SK-MEL-5 (cell line): ENCODE measurements at places on chromosomes 6 and 20.

DNA sequence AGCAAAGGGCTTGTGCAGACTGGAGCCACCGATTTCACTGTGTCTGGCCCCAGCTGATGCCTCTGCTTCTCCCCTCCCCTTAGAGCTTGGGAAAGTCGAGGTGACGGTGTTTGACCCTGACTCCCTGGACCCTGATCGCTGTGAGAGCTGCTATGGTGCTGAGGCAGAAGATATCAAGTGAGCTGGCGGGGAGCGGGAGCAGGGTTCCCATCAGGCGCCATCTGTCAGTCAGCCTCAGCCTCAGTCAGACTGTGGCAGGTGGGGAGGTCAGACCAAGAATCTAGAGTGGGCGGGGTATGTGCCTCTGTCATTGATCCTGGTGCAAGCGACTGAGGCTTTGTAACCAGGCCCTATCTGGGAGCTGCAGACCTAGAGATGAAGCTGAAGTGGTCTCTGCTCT is 5.5 kb downstream of the ERGIC3 start:
- DNase-seq, result no peak

- no peak for DNase-seq
Observed at GRCh38 chr6:101605874-101606273, 212.4 kb downstream of the GRIK2 start.

- no peak for DNase-seq
Observed at GRCh38 chr6:44942201-44942600, 385.9 kb upstream of the RUNX2 start.

GRCh38 chr6:32108094-32108627 is 977 bp downstream of the TNXB start:
- DNase-seq, result no peak

DNA sequence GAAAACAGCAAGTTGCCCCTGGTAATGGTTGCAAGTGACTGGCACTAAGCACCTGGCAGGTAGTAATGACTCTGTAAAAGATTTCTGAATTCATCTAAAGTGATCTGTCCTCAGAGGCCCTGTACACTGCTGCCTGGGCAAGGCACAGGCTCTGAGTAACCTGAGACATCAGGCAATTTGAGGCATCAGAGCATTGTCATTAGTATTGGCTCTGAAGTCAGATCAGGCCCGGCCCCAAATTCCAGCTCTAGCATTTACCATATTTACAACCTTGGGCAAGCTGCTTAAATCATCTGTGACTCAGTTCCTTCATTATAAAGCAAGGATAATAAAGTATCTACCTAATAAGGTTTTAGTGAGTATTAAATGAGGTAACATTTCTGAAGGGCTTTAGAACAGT is 17.3 kb upstream of the TENT5A start:
- no peak for DNase-seq

DNA sequence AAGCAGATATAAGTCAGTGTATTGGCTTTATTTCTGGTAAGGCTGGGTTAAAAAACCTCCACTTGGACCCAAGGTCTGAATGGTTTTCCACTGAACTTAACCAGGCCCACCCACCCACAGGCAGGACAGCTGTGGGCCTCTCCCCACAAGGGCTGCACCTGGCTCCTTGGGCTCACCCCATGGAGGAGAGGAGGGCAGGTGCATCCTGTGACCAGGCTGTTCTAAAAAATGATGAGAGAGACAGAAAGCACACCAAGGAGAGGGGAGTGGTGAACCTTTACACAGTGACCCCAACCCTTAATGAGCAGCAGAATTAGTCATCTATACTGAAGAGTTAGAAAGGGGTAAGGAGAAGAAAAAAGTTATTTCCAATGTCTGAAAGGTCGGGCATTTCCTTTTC is 34.5 kb upstream of the DUSP22 start:
- no peak for DNase-seq

GRCh38 chr6:43544461-43544860 is 27.6 kb downstream of the POLR1C start:
- DNase-seq, result no peak

DNA sequence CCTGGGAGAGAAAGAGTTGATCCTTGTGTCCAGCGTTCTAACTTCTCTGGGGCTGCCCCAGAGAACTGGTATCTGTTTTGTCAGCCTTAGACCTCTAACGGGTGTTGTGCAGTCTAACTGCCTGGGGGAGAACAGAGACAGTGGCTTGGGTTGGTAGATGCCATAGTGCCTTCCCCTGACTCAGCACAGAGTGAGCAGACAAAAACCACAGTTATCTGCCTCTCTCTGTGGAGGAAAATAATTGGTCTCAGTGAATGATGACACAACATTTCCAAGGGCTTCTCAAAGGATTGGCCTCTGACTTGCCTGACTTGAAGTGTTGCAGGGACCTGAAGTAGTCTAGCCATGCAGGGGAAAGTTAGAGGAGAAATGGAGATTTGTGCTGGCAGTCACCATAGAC is 226.2 kb upstream of the MAN1A1 start:
- DNase-seq, result no peak

GRCh38 chr6:160355001-160355400 is 6.8 kb downstream of the SLC22A3 start:
- DNase-seq, result no peak

GRCh38 chr6:112235956-112236355 is 18.4 kb downstream of the LAMA4 start:
- DNase-seq, result no peak

DNA sequence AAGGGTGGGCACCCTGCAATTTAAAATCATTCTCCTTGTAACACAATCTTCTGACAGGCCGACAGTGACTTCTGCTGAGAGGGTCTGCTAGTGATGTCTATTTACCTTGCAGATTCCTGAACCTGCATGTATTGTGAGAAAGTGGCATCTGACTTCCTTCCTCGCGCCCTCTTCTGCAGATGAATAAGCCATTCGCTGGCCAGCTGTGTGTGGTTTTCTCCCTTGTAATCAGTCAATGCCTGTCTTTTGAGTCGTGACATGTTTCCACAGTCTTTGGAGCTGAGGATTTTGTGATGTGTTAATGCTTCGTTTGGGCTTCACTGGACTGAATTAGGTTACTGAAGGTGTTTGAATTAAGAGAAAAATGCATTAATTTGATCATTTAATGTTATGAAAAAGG is 125.3 kb downstream of the GRM1 start:
- DNase-seq, result peak; percentile 34

DNA sequence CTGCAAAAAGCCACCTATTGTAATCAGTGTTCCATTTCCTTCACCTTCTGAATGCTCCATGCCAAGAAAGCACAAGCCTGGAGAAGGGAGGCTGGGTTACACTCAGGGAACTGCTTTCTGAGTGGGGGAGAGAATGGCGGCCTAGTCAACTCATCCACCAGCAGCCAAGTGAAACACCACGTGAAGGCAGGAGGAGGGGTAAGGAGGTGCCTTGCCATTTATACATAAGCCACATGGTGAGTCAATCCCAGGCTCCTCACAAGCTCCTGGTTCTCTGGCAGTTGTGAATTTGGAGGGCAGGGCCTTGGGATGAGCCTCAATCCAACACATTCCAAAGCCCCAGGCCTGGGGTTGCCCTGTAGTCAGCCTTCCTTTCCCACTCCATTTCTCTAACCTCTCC is 149.4 kb downstream of the CD24 start:
- DNase-seq, result no peak

DNA sequence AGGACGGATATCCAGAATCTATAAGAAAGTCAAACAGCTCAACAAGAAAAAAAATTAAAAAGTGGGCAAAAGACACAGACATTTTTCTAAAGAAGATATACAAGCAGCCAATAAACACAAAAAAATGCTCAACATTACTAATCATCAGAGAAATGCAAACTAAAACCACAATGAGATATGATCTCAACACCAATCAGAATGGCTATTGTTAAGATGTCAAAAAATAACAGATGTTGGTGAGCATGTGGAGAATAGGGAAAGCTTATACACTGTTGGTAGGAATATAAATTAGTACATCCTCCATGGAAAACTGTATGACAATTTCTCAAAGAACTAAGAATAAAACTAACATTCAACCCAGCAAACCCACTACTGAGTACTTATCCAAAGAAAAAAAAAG is 23.3 kb upstream of the OSTM1 start:
- DNase-seq, result no peak

DNA sequence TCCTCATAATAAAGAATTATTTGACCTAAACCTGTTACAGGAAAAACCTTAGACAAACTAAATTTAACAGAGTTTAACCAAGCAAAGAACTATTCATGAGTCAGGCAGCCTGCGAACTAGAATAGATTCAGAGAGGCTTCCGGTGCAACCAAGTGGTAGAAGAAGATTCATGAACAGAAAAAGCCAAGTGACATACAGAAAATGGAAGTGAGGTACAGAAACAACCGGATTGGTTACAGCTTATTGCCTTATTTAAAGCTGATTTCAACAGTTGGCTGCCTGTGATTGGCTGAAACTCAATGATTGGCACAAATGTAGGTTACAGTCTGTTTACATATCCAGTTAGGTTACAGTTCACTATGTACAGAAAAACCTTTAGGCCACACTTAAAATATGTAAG is 10.1 kb downstream of the PPP1R3G start:
- no peak for DNase-seq

GRCh38 chr6:158232316-158233213 is 64.4 kb downstream of the GTF2H5 start:
- peak; percentile 51 for DNase-seq

DNA sequence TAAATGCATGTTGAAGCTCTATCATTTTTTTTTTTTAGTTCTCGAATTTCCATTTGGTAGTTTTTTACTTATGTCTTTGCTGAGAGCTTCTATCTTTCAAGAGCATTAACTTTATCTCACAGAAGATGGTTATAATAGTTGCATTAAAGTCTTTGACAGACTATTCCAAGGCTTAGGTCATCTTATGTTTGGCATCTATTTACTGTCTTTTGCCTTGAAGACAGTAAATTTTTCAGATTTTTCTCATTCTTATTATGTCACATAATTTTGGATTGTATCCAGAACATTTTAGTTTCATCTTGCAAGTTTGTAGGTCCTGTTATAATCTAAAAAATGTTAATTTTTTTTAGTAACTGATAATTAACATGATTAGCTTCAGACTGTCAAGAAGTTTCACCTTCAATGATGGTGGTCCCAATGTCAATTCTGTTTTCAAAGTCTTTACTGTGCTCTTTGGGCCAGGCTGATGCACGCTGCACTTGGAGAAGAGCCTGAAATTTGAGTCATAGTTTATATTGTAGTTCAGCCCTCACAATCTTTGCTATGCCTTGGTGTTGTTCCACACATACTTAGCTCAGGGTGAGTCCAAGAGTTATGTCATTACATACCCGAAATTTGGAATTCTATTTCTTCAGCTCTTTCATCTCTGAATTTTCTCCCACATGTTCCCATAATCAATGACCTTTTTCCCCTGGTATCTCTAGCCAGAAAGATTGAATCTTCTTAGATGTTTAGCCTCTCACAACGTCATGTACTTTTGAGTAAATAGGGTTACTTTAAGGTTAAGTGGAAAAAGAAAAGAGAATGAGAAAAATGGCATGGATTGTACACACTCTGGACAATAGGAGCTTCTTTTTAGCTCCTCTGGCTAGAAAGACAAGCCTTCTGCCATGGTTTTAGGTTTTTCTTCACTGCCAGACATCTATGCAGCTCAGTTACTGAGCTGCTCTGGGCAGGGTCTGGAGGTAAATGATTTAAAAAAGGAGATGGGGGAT is 110.3 kb upstream of the BTBD3 start:
- no peak for DNase-seq

DNA sequence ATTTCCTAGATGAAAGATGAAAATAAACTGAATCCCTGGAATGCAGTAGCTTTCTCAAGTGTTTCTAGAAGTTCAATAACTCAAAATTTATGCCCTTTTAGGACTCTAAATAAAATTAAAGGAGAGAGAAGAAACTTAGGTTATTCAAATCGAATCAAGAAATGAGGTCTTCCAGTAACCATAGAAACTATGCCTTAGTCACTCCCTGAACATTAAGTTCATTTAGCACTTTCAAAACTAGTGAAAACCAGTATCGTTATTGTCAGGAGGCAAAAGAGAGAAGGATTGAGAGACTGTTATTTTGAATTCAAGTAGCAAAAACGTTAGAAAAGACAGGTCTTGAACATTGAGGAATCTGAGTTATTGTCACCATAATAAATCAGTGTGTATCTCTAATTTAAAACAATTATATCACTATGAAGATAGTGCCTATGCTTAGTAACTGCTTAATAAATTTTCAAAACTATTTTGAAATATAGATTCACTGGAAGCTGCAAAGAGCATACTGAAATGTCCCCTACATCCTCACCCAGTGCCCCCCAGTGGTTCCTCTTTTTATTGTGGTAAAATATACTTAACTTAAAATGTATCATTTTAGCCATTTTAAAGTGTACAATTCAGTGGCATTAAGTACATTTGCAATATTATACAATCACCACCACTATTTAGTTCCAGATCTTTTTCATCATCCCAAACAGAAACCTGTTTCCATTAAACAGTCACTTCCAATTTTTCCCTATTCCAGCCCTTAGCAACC is 4.6 kb downstream of the RPP21 start:
- no peak for DNase-seq

DNA sequence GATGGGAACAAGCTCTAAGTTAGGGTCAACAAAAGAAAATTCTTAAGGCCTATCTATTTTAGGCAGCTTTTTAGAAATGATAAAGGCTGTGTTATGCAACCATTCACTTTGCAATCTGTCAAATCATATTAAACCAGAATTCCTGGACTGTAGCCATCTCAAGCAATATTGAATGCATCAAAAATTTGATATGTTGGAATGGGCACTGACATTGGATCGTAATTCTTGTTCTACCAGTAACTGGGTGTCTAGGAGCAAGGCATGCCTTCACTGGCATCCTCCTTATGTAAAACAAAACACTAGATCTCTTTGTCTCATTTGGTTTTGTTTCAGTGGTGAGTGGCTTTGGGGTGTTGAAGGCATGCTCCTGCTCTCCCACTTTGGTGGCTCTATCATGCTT is 145.6 kb downstream of the JARID2 start:
- no peak for DNase-seq

GRCh38 chr6:3228046-3228671 is 706 bp upstream of the TUBB2B start:
- DNase-seq, result no peak

DNA sequence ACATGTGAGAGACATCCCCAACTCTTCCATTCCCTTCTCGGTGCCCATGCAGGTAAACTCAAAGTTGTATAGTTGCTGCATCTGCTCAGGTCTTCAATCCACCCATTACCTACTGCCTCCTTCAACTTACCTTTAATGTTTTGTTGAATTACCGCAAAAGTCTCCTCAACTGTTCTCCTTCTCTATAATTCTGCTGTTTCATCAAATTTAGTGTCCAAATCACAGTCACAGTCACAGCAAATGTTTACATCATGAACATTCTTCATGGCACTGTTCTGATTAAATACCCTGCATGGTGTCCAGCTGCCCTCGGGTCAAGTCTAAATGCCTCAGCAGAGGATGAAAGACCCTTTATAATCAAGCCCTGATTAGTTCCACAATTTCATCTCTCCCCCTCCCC is 130.1 kb downstream of the IPCEF1 start:
- no peak for DNase-seq

GRCh38 chr6:25635886-25636317 is 16.1 kb upstream of the SCGN start:
- peak; percentile 94 for DNase-seq

GRCh38 chr6:131197716-131198115 is 62.4 kb downstream of the AKAP7 start:
- no peak for DNase-seq
